ENCODE measurements at places on chromosomes 5 and 9. TPM values are rescaled to one million over a fixed set of nuclear protein-coding genes. Genes with fewer than 3 reads are reported as not detected.

NRG2 gene
- total RNA-seq: 13.9 TPM

DNA sequence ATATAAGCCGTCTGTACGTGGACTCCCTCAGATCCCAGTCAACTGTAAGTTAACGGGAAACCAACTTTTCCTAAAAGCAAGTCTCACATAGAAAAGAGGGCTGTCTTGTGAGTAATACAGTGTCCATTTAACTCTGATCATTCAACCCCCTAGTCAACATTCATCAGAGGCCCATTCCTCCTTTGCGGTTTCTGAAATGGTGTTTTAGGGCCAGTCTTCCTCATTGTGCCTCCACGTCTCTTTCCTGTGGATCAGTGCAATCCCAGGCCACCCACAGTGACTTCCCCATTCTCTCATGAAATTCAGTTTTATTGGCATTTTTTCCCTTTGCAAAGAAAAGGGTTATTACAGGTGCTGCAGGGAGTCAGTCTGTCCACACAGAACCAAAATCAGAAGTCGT lies 261.8 kb downstream of the NR3C1 start:
- no peak for DNase-seq

DNA sequence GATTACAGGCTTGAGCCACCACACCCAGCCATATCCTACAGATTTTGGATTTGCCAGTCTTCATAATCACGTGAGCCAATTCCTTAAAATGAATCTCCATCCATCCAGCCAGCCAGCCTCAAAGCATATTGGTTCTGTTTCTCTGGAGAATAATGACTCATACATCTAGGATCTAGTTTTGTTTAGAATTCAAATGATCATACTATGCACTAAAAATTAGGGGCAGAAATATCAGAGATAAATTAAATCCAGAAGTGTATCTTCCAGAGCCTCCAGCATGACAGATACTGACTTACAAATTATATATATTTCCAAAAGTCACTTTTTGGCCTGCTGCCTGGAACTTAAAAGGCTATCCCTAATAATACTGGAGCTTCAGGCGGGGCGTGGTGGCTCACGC lies 119.1 kb upstream of the NR5A1 start:
- DNase-seq: no peak

- DNase-seq: no peak
These were observed 37.2 kb upstream of the HNRNPA0 start for GRCh38 chr5:137791387-137791786.

FAM114A2 gene
- total RNA-seq: 40.8 TPM

DNA sequence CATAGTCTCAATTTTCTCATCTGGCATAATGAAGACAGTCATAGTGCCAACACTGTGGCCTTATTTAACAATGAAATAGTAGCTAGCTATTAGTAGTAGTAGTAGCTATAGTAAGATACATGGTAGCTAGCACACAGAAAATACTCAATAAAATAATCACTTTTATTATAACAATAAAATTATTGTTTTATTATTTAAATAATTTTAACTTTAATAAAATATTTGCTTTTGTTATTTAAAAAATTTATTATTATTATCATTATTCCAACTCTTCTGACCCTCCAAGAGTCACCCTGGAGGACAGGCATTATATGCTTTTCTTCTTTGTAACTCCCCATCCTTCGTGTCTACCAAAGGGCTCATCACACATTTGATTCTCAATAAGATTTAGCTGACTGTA lies 252.1 kb downstream of the TRIM32 start:
- DNase-seq: no peak

RNF180 gene
- total RNA-seq: 22.9 TPM

DNA sequence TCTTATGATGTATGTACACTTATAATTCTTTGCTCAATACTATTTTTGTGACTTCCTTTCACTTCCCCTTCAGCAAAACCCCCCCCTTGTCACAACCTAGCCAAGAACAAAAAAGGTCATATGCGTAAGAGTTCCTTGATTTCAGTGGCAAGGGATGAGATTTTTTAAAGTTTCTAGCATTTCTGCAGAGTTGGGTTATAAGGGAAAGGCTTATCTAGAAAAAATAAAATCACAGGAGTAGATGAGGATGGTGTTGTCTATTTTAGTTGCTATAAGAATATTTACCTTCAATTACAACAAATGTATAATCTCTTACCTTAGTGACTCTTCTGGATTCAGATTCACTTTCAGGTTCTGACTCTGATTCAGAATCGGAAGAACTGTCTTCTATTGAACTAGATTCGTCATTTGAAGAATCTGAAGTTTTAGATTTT lies 184.6 kb downstream of the AP3B1 start:
- DNase-seq: no peak

DNA sequence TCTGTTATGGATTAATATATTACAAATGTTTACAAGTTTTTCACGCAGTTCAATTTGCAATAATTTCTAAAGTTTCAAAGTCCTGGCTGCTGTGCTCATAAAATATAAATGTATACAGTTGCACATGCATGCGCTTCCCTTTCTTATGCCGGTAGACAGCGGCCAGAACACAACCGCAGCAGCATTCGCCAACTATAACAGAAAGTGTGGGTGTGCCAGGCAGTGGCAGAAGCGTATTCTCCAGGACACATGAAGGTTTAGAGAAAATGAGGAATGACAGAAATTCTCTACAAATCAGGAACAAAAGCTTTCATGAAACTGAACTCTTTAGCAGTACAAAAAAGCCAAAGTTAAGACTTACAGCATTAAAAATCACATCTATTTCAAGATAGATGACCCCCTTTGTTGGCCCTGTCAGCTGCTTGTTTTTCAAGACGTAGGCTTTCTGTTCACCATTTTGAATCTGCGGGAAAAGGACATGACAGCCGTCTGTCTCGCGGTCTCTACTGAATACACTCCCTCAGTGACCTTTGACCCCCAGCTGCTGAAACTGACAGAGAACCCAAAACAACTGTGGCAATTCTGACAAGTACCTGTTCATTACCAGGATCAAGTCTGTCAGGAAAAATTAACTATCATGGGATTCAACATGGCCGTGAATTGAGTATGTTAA lies 252.2 kb downstream of the SLF1 start:
- no peak for DNase-seq

GRCh38 chr9:93575796-93576257 lies 557 bp upstream of the PHF2 start:
- DNase-seq: peak; percentile 62

- peak; percentile 88 for DNase-seq
These were observed at the start of gene OTULINL for GRCh38 chr5:14581106-14581890. Gene OTULINL, plus strand, starts transcription at chr5:14581792. Its CDS starts 103 bp downstream, at chr5:14581895.

- DNase-seq: no peak
These were observed 9.1 kb upstream of the SLC28A3 start for GRCh38 chr9:84349671-84350070.

SAPCD2 gene
- total RNA-seq: 1.6 TPM

ADAMTS13 gene
- 3.5 TPM for total RNA-seq

GRCh38 chr5:7385681-7386080 lies 10.3 kb upstream of the ADCY2 start:
- no peak for DNase-seq

DNA sequence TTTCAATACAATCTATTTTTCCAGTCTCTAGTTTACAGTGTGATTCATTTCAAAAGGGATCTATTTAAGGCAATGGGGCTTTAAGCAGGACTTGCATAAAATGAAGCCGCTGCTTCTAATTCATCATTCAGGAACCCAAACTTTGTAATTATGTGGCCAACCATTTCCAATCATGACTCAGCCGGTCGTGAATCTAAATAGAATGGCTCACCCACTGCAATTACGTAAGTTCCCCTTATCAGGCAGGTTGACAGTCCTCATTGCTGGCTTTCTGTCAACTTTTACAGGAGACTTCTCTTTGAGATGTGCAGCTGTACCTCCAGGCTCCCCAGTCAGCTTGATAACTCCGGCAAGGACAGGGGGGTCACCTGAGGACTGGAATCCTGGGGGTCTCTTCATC lies 152.8 kb upstream of the DAP start:
- DNase-seq: no peak

DNA sequence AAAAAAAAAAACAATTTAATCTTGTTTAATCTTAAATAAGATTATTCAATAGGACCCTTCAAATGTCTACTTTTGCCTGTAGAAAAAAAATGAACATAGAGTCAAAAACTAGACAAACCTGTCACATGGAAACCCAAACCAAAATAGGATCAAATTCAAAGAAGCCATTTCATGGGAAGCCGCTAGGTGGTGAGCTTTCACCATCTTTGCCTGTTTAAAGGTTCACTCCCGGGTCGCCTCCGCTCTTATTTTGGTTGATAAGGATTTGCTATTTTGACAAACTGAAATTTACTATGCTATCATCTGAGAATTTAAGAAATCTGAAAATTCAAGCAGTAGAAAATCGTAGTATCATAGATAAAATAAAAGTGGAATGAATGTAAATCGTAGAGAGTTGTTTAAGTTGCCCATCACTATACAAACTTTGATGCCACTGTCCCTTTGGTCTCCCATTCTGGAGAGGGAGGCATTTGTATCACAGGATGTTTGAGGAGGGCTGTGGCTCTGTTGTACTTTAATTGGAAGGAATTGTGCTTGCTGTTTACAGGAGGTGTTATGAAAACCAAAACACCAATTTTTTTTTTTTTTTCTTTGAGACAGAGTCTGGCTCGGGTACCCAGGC lies 43.5 kb upstream of the DNAH5 start:
- peak; percentile 69 for DNase-seq

DNA sequence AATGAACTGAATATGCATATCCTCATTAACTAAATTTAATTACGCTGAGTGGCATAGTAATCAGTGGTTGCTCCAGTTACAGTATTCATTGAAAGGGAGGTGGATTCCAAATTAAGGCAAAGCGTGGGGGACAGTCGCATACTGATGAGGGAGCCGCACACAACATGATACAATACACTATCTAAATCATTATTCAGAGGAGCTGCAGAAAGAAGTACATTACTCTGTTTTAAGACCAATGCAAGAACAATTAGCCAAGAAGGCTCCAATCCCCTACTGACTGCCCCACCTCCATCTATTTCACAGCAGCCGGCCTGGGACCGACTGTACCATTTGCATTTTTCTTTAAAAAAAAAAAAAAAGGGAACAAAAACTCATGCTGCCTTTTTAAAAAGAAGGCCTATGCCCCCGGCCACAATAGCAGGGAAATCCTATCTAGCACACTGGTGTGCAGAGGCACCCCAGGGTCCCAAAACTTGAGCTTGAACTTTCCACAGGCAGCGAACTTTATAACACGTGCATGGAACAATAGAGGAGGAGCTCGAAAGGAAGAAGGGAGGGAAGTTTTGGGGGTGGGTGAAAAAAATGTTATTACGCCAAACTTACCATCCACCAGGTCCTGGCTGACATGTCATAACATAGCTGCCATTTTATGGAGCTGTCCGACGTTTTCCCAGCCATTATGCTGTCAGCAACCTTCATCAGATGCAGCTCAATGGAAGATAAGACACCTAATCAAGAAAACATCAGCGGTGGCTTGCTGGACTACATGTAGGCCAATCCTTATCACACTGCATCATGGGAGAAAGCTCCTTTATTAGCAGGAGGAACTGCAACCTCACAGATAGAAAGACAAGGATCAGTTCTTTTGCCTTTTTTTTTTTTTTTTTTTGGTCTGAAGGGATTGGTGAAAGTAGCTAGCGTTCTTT lies 161.6 kb downstream of the ZDHHC21 start:
- no peak for DNase-seq

DNA sequence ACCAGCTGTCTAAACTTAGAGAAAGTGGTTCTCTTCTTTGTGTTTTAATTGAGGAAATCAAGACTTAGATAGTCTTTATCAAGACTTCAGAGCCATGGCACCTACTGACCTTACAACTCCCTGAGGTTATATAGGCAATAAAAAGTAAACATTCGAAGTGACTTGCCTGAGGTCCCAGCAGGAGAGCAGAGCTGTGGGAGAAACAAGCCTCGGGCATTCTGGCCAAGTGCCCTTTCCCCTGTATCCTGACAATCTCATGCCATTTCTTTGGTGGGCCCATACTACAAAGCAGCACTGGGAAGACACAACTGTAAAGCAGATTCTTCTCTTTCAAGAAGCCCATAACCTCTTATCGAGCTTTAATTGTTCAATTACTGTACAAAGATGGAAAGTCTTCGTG lies 23.1 kb downstream of the FREM1 start:
- no peak for DNase-seq

- DNase-seq: no peak
These were observed 365.7 kb upstream of the PRR16 start for GRCh38 chr5:120098426-120098825.

GRCh38 chr5:55691265-55692105 lies 20.6 kb downstream of the SLC38A9 start:
- no peak for DNase-seq

- no peak for DNase-seq
These were observed 18.0 kb upstream of the GABBR2 start for GRCh38 chr9:98726735-98727134.

- peak; percentile 78 for DNase-seq
These were observed at the start of gene CMYA5 for GRCh38 chr5:79689541-79690466. Gene CMYA5, plus strand, starts transcription at chr5:79689836. Its CDS starts 72 bp downstream, at chr5:79689908.

GRCh38 chr5:109246841-109247592 lies 162.8 kb downstream of the PJA2 start:
- no peak for DNase-seq

GRCh38 chr5:135266975-135267374 lies 132.1 kb downstream of the MACROH2A1 start:
- DNase-seq: no peak

GRCh38 chr5:79133657-79134451 lies 22.2 kb downstream of the BHMT start:
- DNase-seq: peak; percentile 73

GRCh38 chr5:41772785-41773442 lies 97.3 kb downstream of the OXCT1 start:
- DNase-seq: no peak

INSL4 gene
- not detected for total RNA-seq

DNA sequence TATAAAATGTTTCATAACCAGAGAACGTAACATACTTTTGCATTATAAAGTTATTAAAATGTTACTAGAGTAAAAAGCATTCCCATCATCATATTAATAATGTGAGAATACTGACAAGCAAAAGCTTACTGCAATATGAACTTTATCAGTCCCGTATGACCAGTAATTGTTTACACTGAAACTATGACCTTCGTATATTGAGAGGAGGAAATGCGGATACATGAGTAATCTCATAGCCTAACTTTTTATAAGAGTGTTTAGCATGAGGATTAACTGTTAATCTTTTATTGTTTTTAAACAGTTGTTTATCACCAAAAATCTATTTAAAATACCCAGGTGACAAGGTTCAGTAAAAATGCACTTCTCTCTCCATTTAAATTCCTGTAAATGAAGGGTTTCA lies 272.4 kb downstream of the SLF1 start:
- DNase-seq: no peak

FAM200C gene
- 5.3 TPM for total RNA-seq

DNA sequence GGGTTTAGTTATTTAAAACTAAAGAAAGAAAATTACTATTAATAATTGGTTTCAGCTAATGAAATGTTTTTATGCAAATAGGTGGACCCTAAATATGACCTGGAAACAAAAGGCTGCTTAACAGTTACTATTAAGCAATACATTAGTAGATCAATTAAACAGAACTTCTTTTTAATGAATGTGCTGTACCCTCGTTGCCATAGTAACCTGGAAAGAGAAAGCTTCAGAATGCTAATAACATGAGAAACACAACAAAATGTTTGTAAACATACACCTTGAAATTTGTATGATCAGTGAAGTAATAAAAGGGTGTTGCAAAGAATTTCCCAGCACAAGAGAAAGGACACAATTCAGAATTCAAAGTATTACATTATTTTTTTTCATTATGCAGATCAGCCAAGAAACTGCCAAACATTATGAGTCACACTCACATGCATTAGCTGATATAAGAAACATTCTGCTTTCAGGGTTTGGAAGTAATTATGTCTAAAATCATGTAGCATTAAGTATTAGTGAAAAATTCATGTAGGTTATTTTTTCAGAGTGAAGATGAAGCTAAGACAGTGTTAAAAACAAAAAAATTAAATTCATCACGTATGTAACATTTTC lies 348.3 kb downstream of the ISL1 start:
- no peak for DNase-seq
